Tracheal epithelial cell (primary cell): ENCODE measurements at places on chromosomes 7 and 10. TPM values are rescaled to one million over a fixed set of nuclear protein-coding genes. Genes with fewer than 3 reads are reported as not detected.

The SCIN gene
- total RNA-seq = 0.21 and 5.3 TPM in 2 replicates

The EPHB6 gene
- under 0.01 and 0.72 TPM in 2 replicates for total RNA-seq

The ANKRD30A gene
- not detected in 2 replicates for total RNA-seq

The CTAGE4 gene
- total RNA-seq = 2.4 TPM in 1 of 2 replicates, not detected in the other

The GPR141 gene
- total RNA-seq = 0.24 TPM in 1 of 2 replicates, not detected in the other

The SH2D4B gene
- total RNA-seq = under 0.01 TPM in 1 of 2 replicates, not detected in the other

The SPDYE2B gene
- not detected in 2 replicates for total RNA-seq

The FZD8 gene
- total RNA-seq = 9.6 and 20.0 TPM in 2 replicates

The ZPBP gene
- not detected in 2 replicates for total RNA-seq

The LRIT1 gene
- not detected in 2 replicates for total RNA-seq

The ELN gene
- total RNA-seq = not detected in 2 replicates

The TBXAS1 gene
- 0.21 and 3.9 TPM in 2 replicates for total RNA-seq

The UTF1 gene
- not detected in 2 replicates for total RNA-seq

The PTN gene
- total RNA-seq = 0.21 and 0.24 TPM in 2 replicates

The COMMD3 gene
- 30.7 and 43.6 TPM in 2 replicates for total RNA-seq

The MMD2 gene
- total RNA-seq = not detected in 2 replicates

The BUD31 gene
- total RNA-seq = 108 and 127 TPM in 2 replicates

The GRID2IP gene
- total RNA-seq = 0.24 TPM in 1 of 2 replicates, not detected in the other

The ARHGEF5 gene
- total RNA-seq = 11.9 and 14.9 TPM in 2 replicates

The LIPF gene
- total RNA-seq = not detected in 2 replicates

The GALNT17 gene
- total RNA-seq = not detected in 2 replicates

The CCDC3 gene
- 0.96 and 1.7 TPM in 2 replicates for total RNA-seq

The USP6NL gene
- total RNA-seq = 8.9 and 9.6 TPM in 2 replicates

The PPP1R3C gene
- total RNA-seq = 6.0 and 16.9 TPM in 2 replicates

The PRSS2 gene
- not detected in 2 replicates for total RNA-seq

The PHKG1 gene
- total RNA-seq = 0.21 and 1.2 TPM in 2 replicates

The ASB15 gene
- not detected in 2 replicates for total RNA-seq

The CARD11 gene
- 3.2 and 9.6 TPM in 2 replicates for total RNA-seq
